ENCODE measurements at places on chromosomes 11 and 22.
A peak's percentile ranks its signal among the peaks of the same experiment; 100 is the strongest.

DNA sequence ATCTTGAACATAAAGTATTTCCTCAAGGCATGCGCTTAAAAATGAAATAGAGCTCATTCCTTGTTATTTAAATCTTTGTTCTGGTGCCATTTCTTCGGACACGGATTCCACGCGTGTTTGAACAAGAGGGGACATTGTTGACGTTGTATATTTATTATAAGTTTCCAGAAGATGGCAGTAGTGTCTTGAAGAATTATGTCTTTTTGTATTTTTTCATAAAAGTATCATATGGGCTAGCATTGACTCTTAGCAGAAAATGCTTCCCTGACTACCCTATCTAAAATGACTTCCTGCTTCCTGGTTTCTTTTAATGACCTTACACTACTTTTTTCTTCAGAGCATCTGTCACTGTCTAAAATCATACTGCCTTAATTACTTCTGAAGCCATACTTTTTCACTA is 20.4 kb downstream of the BIRC2 start:
- no peak for DNase-seq

DNA sequence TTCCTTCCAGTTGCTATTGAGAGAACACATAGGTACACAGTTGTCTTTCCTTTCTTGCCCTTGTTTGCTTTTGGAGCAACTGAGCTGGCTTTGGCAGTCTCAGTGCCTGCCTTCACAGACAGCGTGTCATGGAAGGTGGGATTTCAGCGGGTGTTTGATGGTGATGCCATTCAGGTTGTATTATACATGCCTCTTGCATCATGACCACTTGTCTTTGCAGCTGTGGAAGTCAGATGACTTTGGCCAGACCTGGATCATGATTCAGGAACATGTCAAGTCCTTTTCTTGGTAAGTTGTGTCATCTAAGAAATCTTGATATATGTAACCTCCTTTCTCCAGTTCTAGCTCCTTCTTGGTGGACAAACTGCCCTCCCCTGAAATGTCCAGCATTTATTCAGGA is 37.1 kb upstream of the SORL1-AS1 start:
- no peak for DNase-seq

DNA sequence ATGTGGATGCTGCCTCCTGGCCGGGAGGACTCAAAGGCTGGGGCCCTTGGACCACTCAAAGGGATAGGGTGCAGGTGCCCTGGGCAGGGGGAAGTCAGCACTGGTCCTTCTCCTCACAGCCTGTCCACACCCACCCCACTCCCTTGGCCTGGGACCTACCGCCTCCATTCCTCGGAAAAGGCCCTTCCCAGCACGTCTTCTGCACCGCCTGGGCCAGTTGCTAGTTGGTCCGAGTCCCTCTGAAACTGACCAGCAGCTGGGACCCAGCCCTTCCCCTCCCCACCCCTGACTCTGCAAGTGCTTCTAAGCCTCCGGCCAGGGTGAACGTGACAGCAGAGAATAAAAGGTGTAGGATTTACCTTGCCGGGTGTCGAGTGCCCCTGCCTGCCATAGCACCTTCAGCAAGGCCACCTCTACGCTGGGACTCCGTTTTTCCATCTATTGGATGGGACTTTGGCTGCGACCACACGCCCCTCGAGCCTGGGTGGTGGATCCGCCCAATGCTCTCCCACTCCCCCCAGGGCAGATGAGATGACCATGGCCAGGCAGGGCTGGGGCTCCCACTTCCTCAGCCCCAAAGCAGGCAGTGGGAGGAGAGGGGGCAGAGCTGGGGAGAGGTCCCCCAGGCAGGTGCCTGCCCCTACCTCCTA is 37.3 kb downstream of the OSBPL5 start:
- DNase-seq, result no peak

DNA sequence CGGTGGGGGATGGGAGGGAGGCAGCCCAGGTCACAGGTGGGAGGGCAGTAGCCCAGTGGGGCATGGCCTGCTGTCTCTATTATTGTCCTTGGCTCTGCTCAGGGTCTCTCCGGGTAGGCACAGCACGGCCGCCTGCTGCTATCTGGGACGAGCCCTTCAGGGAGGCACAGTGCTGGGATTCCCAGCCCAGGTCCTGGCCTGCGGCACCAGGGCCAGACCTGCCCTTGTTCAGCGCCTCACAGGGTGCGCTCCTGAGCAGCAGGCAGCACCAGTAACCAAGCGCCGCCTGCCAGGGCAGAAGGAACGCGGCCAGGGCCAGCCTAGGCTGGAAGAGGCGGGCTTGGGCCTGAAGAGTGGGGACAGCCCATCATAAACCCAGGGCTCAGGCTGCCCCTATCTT is 151.0 kb downstream of the MPPED1 start:
- DNase-seq, result no peak

DNA sequence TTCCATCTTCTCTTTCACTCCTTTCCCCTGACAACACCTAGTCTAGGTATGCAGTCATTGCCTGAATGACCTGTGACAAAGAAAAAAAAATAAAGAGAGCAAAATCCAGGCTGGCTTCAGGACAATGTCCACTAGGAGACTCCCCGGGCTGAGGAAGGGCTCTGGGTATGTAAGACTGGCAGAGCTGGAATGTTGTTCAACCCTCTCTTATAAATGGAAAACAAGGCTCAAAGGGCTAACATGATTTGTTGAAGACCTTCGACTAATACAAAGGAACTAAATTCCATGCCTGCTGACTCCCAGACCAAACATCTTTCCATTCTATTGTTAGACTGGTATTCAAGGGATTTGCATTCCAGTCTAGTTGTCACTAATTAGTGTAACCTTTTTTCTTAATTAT is 122.2 kb downstream of the ARL14EP start:
- DNase-seq, result no peak

DNA sequence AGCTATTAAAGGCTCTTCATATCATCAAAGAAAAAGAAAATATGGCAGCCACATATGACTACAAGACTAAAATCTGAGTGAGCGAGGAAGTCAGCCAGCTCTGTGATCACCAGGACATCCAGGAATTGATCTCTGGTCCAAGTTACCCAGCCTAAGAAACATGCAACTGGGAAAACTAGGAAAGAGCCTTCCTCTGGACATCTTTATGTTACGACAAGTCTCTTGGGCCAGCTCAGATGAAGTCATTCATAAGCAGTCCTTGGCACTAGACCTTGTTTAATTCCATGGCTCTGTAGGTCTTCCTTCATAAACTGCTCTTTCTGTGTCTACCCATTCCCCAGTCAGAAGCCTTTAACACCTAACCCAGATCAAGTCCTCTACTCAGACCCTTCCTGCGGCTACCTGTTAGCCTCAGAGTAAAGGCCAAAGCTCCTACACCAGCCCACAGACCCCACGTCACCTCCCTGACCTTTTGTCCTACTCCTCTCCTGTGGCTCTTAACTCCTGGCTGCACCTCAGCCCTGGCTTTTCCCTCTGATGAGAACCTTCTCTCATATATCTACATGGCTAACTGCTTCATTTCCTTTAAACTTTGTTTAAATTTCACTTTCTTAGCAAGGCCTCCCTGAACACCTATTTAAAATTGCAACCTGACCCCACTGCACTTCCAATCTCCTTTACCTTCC is 134.0 kb downstream of the KIF18A start:
- DNase-seq, result no peak

GRCh38 chr22:20434264-20434751 is 3.3 kb downstream of the SCARF2 start:
- no peak for DNase-seq

- DNase-seq, result peak; percentile 12
Measured at GRCh38 chr11:116851626-116852025, 14.2 kb upstream of the APOA1 start.

DNA sequence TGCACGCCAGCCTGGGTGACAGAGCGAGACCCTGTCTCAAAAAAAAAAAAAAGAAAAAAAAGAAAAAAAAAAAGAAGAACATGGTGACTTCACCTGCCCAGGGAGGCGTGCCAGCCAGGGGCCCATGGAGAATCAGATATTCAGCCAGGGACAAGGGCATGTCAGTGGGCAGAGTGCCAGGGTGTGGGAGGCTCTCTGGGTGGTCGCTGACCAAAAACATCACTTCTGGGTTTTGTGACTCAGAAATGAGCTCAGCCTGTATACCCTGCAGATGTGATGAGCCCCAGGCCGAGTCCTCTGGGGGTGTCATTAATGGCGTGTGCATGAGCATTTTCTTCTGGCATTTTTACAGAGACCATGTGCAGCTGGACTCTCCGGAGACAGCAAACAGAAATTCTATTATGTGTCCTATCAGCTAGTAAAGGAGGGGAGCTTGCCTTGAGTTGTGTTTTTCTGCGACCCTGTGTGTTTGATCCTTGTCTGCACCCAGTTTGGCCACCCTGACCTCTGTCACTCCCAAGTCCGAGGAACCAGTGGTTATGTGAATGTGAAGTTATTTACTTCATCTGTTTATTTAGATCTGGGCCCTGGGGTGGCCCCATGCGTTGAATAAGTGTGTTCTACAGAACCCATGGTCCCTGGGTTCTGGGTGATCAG is 53.6 kb downstream of the BCR start:
- DNase-seq, result no peak

GRCh38 chr11:126518071-126518971 is 162.8 kb downstream of the ST3GAL4 start:
- DNase-seq, result no peak

- no peak for DNase-seq
Measured at GRCh38 chr11:117924631-117925170, 4.5 kb downstream of the TMPRSS13 start.

GRCh38 chr11:133123796-133124195 is 408.5 kb downstream of the OPCML start:
- DNase-seq, result no peak

DNA sequence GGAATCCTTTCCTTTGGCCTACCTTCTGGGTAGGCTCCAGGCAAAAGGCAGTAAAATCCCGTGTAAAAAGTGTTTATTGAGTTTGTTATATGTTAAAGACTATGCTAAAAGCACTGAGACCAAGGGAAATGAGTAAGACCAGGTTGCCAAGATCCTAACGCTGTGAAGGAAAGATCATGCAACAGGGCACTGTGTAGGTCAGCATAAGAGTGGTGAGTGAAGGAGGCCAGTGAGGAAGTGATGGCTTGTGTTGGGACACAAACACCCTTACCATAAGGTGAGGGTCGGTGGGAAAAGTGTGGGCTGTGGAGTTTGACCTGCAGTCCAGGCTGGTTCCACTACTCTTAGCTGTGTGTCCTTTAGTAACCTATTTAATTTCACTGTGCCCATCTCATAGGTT is 202.1 kb downstream of the DBX1 start:
- no peak for DNase-seq

- DNase-seq, result no peak
Measured at GRCh38 chr11:94455861-94456260, 37.8 kb downstream of the MRE11 start.

DNA sequence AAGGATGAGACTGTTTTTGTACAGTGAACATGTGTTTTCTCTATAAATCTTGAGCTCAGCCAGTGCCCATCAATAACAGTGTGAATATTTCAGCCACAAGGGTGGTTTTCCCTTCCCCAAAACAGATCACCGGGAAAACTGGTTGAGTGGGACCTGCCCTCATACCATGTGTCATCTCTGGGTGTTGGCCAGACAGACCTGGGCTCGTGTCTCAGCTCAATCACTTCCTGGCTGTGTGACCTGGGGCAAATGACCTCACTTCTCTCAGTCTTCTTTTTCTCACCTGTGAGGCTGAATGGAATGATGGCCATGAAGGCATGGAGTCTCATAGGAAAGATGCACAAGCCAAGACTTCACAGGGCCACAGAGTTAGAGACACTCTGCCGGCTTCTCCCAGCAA is 74.7 kb downstream of the COMMD9 start:
- DNase-seq, result no peak

- no peak for DNase-seq
Measured at GRCh38 chr11:103947546-103947919, 88.9 kb upstream of the DDI1 start.

- DNase-seq, result no peak
Measured at GRCh38 chr22:19879992-19880785, 25.5 kb upstream of the GNB1L start.

DNA sequence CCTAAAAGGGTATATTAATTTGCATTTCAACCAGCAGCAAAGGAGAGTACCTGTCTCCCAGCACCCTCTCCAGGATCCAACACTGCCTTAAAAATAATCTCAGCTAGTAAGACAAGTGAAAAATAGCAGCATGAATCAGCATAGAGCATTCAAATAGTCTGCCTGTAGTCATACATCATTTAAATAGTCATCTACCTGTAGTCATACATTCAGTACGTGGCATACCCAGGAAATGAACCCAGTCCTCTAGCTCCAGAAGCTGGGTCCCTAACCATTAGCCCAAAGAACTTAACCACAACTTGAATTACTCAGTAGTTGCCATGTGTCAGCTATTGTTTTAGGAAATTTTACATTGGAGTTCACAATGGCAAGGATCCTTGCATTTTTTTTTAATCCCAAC is 9.3 kb downstream of the TENM4 start:
- no peak for DNase-seq

DNA sequence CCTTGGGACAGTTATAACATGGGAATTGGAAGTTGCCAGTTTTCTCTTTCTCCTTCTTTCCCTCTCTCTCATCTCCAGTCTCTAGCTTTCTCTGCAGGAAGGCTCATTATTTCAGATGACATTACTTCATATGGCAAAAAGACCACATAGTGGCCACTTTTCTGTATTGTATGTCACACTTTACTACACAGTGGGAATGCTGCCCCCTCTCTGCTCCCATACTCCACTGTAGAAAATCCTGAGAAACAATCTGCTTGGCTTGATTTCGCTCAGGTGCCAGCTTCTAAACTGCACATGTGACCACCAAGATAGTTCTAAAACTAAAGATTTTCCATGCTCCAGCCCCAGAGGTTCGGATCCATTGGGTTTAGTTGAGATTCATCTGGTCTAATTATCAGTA is 860.7 kb upstream of the CCDC90B start:
- DNase-seq, result no peak

DNA sequence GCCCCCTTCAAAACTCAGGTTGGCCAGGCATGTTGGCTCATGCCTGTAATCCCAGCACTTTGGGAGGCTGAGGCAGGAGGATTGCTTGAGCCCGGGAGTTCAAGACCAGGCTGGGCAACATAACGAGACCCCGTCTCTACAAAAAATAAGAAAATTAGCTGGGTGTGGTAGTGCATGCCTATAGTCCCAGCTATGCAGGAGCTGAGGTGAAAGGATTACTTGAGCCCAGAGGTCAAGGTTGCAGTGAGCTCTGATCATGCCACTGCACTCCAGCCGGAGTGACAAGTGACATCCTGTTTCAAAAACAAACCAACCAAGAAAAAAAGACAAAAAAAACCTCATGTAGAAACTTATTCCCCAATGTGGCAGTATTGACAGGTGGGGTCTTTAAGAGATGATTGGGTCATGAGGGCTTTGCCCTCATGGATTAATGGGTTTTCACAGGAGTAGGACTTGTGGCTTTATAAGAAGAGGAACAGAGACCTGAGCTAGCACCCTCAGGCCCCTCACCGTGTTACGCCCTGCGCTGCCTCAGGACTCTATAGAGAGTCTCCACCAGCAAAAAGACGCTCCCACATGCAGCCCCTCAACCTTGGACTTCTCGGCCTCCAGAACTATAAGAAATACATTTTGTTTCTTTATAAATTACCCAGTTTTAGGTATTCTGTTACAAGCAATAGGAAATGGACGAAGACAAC is 22.3 kb downstream of the LAYN start:
- DNase-seq, result no peak

Measured in stimulated activated CD8-positive, alpha-beta memory T cell treated with anti-CD3 and anti-CD28 coated beads, Interleukin-12 subunit alpha, Interleukin-12 subunit beta, amount 100 ng/mL, for 1 hour (primary cell).